ENCODE measurements at places on chromosomes 6 and 20.

DNA sequence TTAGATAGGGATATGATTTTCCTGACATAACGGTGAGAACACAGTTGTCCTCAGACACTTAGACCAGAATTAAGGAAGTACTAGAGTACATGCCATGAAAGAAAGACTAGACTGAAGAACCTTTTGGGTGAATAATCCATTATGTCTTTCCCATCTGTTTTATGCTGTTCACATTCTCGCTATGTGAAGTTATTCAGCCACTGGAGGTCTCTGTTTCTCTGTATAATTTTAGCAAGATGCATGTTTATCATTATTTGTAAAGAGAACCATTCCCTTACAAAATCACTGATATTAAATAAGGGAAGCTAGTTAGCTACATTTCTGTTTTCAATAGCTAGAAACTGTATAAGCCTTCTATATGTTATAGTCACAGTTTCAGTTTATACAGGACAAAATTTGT, 391.9 kb downstream of the CD109 start:
- no peak for DNase-seq

GRCh38 chr20:24960861-24961260, 11.8 kb downstream of the CST7 start:
- no peak for DNase-seq

DNA sequence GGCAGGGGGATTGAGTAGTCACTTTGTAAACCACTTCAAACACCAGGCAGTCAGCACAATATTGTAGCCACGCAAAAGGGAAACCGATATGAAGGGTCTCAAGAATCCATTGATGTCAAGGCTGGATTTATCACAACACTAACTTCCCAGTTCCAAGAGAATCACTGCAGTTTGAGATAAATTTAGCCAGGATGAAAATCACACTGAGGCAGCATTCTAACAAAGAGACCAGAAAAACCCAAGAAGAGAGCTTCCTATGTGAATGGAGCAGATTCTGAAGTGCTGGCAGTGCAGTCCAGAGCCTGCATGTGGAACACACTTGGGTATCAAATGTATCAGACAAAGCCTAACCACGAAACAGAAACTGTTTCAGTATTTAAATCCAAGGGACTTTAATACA, 84.6 kb downstream of the KIF16B start:
- no peak for DNase-seq

- DNase-seq = no peak
Measured at GRCh38 chr6:67689329-67689728, 945.8 kb upstream of the ADGRB3 start.

All from NCI-H510A treated with DMSO at 0.1 percent for 48 hours (cell line).